ENCODE measurements at places on chromosomes 11 and 22.

DNA sequence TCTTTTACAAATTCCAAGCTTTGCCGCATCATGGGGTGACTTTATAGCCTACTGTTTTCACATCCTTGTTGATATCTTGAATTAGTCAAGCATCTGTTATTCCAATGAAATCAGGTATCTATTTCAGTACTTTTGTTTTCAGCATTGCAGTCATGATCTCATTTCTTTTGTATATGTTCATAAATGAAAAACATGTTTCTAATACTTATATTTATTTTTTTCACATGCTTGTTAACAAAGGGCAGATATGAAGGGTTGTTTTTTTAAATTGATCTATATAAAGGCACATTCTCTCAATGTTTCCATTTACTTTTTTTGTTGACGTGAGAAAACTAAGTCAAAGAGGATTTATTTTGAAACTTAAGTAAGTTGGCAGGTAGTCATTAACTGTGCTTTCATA is 964.8 kb downstream of the JRKL start:
- no peak for DNase-seq

- DNase-seq: no peak
Measured at GRCh38 chr22:23841736-23842445, 3.1 kb upstream of the DERL3 start.

DNA sequence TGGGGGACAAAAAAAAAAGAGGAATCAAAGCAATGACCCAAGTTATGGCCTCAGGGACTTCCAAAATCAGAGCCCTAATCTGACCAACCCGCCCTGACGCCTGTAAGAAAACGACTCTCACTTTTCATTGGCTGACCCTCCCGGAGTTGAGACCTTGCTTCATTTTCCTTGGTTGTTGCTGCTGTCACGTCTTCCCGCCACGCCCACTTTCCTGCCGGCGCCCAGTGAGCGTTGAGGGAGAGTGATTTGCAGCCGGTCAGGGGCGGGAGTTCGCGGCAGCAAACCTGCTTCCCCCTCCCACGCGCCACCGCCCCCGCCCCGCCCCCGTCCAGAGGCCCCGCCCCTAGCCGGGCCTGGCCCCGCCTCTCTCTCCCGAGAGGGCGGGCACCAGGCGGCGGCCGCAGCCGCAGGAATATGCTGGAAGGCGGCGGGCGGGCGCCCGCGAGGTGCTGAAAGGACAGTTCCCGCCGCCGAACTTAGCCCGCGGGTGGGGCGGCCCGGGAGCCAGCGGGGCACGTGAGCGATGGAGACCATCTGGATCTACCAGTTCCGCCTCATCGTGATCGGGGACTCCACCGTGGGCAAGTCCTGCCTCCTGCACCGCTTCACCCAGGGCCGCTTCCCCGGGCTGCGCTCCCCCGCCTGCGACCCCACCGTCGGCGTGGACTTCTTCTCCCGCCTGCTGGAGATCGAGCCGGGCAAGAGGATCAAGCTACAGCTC is at the start of gene RAB39A:
Gene RAB39A, plus strand, starts transcription at position 403 of the 721 bp plus-strand sequence. Its CDS starts 121 bp downstream, at position 524.
- peak; percentile 72 for DNase-seq

GRCh38 chr22:19177164-19178064 is 1.1 kb downstream of the SLC25A1 start:
- no peak for DNase-seq

DNA sequence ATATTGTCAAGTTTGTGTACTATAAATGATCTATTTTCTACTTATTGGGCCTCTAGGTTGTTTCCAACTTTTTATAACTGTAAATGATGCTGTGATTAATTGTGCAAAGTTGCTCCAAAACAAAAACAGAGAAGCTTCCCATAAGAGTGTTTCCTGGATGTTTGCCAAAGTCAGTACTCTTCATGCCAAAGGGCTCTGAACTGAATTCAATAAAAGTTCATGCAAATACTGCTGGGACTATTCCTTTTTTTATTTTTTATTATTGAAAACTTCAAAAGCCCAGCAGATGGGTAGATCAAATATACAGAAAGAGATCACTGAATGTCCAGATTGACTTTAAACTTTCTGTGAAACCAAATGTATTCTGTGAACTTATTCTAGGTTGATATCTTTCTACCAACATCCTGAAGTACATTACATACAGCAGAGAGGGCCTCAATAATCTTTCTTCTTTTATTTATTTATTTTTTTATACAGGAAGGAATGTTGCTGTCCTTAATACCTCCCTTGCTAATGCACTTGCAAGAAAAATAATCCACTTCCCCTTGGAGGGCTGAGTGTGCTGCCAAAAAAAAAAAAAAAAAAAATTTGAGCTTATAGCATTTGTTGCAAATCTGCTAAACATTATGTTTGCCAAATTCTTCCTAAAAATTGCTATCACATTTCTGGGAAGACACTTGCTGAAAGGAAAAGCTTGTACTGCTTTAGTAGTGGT is 53.0 kb downstream of the CTSC start:
- no peak for DNase-seq

DNA sequence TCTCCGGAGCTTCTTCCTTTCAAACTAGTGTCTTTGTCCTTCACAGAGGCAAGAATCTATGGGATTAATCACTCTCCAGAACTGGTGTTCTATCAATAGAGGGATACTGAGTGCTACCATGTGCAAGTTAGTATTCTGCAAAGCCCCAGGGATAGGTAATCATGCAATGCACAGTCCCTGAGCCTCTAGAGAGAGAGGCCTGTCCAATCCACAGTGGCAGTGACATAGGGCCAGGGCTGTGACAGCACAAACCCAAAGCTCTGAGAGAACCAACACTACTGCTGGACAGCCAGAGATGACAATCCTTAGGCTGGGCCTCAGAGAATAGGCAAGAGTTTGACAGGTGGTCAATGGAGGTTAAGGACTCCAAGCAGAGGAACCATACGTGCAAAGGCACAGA is 66.8 kb upstream of the USP47 start:
- no peak for DNase-seq

DNA sequence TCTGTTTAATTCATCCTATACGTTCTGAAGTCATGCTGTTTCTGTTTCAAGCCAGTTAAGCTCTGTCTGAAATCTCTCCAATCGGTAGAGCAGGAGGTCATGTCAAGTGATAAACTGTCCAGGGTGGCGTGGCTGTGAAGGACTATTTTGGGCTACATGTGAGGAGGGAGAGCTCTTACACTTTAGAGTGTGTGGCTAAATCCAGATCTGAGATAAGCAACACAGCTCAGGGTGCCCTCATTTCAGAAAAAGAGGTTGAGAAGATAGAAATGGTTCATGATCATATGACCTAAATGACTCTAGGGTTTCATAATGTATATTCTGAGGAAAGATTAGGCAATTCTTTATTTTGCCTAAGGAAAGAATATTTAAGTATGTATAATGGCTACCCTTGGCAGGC is 8.4 kb downstream of the BLID start:
- no peak for DNase-seq

- no peak for DNase-seq
Measured at GRCh38 chr11:65560555-65561418, 2.6 kb upstream of the LTBP3 start.

DNA sequence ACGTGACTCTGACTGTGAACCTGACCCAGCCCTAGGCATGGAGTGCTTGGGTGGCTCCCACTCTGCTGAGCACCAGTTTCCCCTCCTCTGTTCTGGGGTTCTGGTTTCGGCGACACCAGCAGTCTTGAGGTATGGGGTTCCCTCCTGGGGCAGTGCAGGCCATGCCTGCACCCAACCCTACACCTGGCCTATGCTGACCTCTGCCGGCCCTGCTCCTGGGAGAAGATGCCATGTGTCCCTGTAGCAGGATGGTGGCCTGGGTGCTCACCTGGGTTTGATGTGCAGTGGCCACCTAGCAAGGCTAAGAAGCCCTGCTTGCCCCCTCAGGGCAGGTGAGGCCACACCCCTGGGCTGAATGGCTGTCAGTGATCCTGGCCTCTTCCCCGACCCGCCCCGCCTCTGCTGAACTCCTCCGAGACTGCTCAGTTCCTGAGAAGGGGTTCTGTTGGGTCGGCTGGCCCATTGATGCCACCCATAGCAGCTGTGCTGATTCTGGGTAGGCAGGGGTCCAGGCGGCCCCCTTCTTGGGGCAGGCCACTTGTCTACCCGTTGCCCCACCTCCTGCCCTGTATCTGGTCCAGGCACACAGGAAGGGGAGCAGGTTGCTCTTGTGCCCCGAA is 2.4 kb downstream of the ZDHHC8 start:
- DNase-seq: no peak

GRCh38 chr11:117458275-117459122 is 130.8 kb downstream of the CEP164 start:
- no peak for DNase-seq

- no peak for DNase-seq
Measured at GRCh38 chr11:131246156-131246555, 124.3 kb upstream of the NTM start.

DNA sequence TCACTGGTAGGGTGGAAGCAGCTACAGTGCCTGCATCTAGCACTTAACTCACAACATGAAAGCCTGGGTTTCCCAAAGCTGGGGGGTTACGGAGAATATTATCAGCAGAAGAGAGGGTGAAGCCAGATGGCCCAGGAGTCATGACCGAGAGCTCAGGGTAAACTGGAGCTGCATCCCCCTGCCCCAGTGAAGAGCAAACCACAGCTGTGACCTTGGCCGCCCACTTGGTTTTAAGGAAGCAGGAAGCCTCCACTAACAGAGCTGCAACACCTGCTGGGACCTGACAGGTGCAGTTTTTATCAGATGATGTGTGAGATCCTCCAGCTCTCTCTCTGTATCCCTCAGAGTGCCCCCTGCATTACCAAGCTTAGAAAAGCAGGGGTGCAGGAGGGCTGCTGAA is 20.9 kb downstream of the TCP11L1 start:
- no peak for DNase-seq

DNA sequence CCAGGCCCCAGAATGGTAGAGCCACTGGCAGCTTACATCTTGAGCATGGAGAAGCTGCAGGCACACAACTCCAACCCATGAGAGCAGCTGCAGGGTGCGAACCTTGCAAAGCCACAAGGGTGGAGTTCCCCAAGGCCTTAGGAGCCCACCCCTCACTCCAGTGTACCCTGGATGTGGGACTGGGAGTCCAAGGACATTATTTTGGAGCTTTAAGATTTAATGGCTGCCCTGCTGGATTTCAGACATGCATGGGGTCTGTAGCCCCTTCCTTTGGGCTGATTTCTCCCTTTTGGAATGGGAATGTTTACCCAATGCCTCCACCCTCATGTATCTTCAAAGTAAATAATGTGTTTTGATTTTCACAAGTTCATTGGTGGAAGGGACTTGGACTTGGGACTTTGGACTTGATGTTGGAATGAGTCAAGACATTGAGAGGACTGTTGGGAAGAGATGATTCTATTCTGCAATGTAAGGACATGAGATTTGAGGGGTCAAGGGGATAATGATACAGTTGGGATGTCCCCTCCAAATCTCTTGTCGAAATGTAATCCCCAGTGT is 1.1 kb upstream of the KRTAP5-7 start:
- no peak for DNase-seq

DNA sequence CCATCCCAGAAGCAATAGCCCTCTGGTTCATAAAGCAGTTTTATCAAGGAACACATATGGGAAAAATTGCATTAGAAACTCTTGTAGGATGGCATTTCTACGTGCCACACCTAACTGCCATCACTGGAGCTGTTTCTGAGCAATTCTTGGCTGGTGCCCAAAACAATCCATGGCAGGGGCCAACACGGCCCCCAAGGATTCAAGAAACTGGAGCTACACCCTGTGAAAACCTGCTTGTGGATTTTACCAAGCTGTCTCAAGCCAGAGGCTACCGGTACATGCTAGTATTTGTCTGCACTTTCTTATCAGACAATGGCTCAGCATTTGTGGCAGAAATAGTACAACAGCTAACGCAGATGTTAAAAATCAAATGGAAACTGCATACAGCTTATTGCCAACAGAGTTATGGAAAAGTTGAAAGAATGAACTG is 42.4 kb upstream of the GLYAT start:
- DNase-seq: no peak

DNA sequence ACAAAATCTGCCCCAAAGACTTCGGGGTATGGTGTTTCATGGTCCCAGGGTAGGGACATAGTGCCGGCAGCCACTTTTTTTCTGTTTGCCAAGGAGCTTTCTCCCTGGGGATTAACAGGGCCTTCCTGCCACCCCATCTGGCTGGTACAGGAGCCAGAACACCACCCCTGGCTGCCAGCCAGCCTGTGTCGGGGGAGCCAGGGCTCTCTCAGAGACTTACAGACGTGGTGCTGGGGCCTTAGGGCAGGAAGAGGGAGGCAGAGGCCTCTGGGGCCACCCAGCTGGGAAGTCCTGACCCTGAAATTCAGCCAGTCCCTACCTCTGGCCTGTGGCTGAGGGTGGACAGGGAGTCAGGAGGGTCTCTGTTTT is 52.4 kb upstream of the CDON start:
- no peak for DNase-seq

DNA sequence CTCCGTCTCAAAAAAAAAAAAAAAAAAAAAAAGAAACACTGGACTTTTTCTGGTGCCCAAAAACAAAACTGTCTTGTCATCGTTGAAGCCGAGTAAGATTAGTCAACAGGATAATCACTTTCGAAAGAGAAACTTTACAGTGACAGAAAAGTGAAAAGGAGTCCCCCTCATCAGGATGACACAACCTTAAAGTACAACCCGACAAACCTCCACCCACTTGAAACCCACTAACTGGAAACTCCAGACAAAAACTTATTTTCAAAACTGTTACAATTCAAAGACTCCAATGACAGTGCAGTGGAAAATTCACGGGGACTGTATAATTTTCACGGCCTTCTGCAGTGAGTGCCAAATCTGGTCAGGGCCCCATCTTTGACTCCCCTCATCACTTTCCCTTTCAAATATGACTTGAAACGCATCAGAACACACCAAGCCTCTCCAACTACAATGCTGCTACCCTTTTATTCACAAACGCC is 1.3 kb downstream of the DENND5A start:
- DNase-seq: peak; percentile 50

DNA sequence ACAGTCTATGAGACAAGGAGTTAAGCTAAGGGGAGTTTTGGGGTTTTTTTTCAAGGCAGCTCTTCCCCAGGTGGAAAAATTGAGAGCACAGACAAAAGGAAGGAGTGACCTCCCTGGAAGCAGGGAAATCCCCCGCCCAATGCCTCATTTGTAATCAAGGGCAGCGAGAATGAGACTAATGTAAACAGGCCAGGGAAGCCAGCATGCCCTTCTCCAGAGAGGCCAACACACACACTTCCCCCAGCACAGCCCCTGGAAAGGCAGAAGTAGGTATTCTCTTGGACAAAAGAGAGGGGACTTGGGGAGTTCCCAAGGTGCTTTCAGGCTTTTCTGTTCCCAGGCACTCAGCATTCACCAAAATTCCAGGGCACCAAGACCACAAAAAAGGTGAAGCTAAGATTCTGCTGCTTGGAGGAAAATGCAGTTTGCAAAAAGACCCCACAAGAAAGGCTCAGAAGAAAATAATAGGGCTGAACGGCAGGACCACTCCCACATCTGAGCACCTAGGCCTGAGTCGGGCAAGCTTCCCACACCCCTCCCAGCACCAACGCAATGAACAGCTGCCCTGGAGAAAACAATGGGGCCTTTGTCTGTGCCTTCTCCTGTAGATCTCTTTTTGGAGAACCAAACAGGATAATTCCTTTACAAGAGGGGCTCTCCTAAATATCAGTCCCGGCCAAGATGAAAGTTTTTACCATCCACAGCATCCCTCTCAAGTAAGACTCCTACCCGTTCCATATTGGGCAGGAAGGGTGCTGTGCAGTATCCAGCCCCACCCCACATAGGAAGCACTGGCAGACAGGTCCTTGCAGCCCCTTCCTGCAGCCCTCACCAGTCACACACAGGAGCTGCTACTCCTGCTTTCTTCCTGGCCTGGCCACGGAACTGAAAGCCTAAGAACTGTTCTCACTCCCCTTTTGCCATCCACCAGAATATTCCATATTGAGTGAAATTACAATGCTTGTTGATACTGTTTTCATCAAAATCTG is 70.7 kb upstream of the AKIP1 start:
- DNase-seq: no peak

- DNase-seq: no peak
Measured at GRCh38 chr11:73974604-73975478, 7.8 kb downstream of the UCP2 start.

- DNase-seq: peak; percentile 69
Measured at GRCh38 chr11:3947061-3947460, 91.6 kb downstream of the STIM1 start.
